ENCODE measurements at places on chromosomes 12 and 14.

- no peak for DNase-seq
Measured at GRCh38 chr12:55492078-55492477, at the start of gene OR6C68. Gene OR6C68, plus strand, starts transcription at chr12:55492378. Its CDS starts 0 bp downstream, at chr12:55492378.

DNA sequence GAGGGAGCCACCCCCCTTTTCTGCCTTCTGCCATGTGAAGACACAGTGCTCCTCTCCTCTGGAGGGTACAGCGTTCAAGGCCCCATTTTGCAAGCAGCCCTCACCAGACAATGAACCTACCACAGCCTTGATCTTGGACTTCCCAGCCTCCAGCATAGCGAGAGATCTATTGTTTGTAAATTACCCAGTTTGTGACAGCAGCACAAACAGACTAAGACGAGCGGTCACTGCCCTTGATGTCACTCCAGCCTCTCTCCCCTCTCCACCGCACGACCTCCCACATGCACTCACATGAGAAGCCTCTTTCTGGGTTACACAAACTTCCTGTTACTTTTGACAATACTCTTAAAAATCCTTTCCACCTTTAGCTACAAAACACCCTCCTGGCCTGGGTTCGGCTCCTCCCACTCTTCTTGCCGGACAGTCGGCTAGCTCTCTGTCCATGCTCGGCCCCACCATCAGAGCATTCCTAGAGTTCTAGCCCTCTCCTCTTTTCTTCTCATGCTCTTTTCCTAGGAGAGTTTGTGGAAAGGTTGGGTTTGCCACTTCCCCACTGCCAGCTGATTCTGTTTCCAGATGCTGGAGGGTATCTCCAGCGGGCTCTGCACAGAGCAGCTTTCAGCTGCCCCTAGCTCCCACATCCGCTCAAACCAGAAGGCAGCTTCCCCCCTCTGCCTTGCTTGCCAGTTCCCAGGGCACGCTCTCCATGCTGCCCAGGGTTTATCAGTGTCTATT, 124.3 kb downstream of the FOXN3 start:
- no peak for DNase-seq

GRCh38 chr12:2101359-2101758, 48.6 kb downstream of the CACNA1C start:
- DNase-seq = no peak

DNA sequence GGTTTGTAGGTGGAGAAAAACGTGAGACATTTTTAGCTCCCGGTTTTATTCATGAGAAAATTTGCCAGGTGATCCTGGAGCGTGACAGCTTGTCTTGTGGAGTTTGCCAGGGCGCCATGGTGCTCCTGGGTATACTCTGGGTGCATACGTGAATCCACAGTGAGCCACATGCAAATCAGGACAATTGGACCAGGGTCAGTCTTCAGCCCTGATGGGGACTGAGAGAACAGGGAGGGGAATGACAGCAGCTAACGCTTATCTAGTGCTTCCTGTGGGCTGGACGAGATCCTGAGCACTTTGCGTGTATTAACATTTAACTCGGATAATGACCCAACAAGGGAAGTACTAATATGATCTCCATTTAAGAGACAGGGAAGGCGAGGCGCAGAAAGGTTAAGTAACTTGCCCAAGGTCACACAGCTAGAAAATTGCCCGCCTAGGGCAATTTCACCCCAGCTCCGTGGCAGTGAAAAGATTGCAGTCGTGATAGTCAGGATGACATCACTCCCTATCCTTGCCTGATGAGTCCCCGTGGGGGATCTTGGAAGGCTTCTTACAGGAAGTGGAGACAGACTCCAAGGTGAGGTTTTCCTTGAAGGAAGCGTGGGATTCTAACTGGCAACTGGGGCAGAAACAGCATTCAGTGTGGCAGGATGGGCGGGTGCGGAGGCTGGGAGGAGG, 118.4 kb upstream of the NCOR2 start:
- no peak for DNase-seq

DNA sequence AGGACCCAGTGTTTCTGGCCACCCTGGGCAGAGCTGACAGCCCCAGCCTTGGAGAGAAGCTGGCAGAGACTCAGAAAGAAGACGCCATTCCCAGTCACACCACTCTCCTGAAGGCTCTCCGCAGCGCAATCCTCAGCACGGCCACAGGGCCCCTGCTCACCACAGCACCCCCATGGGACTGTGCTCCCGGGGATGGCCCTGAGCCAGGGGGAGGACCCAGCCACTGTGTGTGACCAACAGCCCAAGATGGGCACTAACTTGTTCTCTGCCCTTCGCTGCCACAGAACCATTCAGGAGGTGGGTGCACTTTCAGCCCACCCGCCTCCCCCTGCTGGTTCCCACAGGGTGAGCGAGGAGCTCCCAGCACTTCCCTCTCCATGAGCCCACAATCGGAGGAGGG, 57.1 kb downstream of the CCNK start:
- no peak for DNase-seq

Data from activated B cell treated with CpG ODN at 0.5 μM for 24 hours (primary cell).